Activated CD4-positive, CD25-positive, alpha-beta regulatory T cell (primary cell): ENCODE measurements at places on chromosomes 7 and 10.

DNA sequence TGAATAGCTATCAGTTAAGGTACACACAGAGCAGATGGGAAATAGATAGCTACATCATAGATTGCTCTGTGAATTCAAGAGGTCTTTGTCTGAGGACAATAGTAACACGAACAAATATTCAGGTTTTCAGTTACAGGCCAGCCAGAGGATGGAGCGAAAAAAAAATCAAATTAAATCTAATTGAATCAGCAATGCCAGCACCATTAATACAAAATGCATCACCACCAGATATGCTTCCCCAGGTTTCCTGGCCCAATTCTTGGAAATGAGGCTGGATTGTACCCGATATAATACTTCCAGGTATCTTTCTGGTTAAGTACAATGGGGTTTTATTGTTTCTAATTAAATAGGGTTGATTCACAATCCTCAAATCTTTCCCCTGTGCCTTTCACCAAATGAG, 975.8 kb upstream of the AUTS2 start:
- DNase-seq: no peak

DNA sequence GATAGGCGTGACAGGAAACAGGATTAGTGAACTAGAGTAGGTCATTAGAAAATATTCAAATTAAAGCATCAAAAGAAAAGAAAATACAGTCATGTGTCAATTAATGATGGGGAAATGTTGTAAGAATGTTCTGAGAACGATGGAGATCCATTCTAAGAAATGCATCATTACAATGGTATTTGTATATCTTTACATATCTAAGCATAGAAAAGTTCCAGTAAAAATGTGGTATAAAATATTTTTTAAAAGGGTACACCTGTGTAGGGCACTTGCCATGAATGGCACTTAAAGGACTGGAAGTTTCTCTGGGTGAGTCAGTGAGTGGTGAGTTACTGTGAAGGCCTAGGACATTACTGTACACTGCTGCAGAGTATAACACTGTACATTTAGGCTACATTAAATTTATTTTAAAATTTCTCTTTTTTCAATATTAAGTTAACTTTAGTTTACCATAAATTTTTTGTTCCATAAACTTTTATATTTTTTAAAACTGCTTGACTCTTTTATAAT, 282.5 kb downstream of the BMPER start:
- DNase-seq: no peak

- DNase-seq: no peak
Observed at GRCh38 chr10:43220657-43221418, 46.0 kb downstream of the RASGEF1A start.

GRCh38 chr7:26787701-26788100, 76.7 kb downstream of the SKAP2 start:
- no peak for DNase-seq

- DNase-seq: no peak
Observed at GRCh38 chr10:86317949-86318725, 48.5 kb downstream of the GRID1 start.

DNA sequence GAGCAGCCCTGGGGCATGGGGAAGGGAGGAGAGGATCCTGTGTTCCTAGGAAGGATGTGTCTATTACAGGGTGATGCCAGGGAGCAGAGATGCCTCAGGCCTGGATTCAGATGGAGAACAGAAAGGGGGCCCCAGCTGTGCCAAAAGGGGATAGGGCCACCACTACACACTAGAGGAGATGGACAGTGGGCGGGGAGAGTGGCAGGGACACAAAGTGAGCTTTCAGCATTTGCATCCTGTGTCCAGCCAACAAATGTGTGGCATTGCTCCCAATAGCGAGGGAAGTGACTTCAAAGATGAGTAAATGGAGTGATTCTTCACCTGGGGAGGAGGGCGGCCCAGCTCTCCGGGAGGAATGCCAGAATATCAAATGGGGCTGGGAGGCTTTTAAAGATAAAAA, 64.9 kb upstream of the WAPL start:
- DNase-seq: no peak

DNA sequence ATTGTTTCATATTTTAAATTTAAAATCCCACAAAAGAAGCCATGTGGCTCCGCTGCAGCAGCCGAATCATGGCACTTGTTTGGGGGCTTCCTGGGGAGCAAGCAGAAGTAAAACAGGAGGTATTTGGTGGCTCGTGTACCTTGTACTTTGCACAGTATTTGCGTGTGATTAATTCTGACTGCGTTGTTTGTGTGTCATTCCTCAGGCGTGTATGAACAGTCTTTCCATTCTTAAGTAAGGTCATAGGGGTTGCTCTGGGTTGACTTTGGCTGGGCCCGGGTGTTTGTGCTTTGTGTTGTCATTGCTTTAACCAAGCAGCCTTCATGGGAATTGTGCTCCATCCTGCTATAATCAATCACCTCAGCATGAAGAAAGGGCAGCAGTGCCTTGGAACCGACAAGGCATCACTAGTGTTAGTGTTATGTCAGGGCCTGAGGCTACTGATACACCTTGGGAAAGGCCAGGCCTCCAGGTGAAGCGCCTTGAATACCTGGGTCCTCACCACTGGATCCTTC, 182.4 kb downstream of the ARHGAP21 start:
- DNase-seq: no peak

DNA sequence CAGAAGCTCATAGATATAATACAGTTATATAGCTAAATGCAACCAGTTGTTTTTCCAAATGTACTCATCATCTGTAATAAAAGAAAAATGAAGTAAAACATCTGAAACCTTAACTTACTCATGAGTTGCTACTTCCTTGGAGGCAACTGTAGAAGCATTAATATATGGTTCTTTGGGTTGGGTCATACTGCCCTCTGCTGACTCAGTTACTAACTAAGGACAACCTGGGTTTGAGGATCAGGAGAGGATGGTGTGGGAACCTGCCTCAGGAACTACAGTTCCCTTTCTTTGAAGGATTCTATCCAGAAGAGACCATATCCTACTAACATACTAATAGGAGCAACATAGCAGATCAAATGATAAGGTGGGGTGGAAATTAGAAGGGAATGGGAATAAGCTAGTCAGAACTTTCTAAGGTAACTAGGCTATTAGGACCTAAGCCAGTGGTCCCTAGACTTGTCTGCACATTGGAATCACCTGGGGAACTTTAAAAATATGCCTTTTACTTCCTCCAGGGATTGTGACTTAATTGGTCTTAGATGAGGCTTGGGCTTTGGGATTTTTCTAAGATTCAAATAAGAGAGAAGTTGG, 20.7 kb downstream of the COX15 start:
- DNase-seq: no peak

DNA sequence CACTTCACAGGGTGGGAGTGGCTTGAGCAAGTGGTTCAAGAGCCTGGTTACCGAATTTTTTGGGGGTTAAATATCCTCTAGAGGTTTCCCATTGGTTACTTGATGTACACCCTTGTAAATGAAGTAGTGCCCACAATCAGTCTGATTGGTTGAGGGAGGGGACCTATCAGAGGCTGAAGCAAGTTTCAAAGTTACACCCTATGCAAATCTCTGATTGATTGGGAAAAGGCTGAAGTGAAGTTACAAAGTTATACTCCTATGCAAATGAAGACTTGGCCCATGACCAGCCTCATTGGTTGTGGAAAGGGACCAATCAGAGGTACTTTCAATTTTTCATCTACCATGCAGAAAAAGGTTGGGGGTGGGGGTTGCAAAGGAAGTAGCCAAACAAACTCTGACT, 34.7 kb downstream of the UBE2D4 start:
- DNase-seq: no peak

DNA sequence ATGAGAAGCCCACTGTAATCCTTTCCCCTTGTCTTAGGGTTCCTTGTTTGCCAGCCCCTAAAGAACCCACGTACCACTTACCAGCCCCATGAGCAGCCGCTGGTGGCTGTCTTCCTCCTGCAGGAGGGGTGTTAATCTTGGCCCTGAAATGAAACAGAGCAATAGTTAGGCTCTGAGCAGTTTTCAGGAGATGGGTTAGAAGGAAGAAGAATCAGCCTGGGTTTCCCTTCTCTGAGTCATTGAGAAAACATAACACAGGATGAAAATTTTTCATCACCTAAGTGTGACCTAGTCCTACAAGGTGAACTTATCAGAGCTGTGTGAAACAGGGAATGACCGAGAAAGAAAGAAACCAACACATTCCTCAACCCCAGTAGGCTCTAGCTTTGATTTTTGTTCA, 90.0 kb downstream of the GSAP start:
- DNase-seq: no peak

DNA sequence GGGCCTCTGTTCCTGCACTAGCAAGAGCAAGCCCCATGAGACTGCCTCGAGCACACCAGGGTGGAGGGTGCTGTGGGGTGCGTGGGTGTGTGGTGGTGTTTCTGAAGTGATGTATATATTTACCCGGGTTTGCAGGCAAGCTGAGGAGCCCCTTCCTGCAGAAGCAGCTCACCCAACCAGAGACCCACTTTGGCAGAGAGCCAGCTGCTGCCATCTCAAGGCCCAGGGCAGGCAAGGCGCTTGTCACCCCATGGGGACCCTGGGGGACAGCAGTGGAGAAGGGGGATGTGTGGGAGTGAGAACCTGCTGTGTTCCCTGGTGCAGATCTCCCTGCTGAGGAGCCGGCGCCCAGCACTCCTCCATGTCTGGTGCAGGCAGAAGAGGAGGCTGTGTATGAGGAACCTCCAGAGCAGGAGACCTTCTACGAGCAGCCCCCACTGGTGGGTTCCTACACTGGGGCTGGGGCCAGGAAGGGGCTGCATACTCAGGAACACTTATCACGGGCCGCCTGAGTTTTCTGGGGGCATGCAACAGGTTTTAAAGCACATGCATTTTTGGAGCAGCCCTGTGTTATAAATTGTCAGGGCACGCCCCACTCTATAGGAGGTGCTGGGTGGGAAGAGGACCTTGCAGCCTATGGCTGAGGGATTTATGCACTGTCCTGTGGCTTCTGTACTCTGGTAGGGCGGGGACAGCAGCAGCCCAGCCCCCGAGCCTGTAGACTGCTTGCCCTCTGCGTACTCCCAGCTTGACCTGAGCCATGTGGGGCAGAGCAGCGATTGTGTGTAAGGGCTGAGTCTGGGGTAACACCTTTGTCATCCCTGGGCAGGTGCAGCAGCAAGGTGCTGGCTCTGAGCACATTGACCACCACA, 5.9 kb downstream of the PGAM2 start:
- DNase-seq: no peak

DNA sequence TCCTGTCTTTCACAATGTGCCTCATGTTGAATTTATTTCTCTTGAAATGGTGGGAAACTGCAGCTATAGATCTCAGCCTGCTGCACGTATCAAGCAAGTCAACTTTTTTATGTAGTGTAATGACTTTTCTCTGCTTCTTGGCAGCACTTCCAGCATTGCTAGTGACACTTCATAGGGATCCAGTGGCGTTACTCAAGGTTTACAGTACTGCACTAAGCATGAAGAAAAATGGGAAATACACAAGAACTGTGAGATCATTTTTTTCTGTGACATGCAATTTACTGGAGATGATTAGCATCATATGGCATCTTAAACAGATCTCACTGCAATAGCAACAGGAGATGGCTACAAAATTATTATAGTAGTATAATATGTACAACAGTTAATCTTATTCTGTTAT, 90.9 kb downstream of the POLR1F start:
- no peak for DNase-seq

DNA sequence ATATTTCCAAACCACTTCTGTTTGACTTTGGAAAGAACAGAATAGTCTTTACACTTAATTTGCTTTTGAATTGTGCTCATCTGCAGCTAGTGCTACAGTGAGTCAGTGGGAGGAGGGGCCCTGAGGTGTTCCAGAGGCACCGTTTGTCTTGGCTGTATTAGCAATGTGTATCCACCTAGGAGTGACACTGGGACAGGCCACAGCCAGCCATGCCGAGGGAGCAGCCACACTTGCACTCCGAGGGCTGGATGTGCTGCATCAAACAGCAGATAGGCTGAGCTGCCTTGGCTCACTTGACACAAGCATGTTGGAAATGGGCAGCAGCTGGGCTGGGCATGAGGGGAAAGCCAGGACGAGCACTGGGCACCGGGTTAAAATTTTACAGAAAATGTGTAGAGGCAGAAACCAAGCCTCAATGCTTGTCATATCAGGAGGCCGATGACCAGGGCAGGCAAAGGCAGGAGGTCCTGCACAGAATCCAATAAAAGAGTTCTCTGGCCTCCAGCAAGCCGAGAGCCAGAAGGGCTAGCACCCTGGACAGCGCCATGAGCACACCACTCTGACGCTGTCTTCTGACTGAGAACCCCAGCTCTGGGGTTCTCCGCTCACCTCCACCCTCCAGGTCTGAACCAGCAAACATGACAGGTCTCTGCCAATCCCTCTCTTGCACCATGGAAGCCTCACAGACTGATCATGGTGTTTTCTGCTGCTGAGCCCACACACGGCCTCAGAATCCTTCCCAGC, 163.3 kb downstream of the GRID1 start:
- no peak for DNase-seq

GRCh38 chr7:157490465-157490912, 153.7 kb downstream of the DNAJB6 start:
- DNase-seq: no peak
